Activated naive CD8-positive, alpha-beta T cell treated with anti-CD3 and anti-CD28 coated beads, Interleukin-2, amount 50 U/mL, for 16 hours (primary cell): ENCODE measurements at places on chromosomes 1 and 21.

DNA sequence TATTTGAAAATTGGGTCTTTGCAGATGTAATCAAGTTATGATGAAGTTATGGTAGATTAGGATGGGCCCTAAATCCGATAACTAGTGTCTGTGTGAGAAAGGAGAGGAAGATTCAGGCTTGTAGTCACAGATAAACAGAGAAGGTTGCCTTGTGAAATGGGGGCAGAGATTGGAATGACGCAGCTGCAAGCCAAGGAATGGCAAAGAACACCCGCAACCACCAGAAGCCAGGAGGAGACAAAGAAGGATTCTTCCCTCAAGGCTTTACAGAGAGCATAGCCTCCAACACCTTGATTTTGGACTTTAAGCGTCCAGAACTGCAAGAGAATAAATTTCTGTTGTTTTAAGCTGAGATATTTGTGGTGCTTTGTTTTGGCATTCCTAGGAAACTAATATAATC, 35.4 kb upstream of the COL24A1 start:
- DNase-seq: no peak

- DNase-seq: no peak
Measured at GRCh38 chr1:176444286-176444685, 18.7 kb upstream of the PAPPA2 start.

DNA sequence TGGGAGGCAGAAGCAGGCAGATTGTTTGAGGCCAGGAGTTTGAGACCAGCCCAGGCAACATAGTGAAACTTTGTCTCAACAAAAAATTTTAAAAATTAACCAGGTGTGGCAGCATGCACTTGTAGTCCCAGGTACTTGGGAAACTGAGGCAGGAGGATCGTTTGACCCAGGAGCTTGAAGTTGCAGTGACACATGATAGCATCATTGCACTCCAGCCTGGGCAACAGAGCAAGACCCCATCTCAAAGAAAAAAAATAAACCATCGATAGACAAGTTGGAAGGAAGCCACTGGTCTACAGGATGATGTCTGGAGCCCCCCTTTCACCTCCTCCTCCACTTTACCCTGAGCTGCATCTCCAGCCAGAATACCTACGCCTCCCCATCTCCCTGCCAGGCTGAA, 16.5 kb downstream of the S100A6 start:
- no peak for DNase-seq

DNA sequence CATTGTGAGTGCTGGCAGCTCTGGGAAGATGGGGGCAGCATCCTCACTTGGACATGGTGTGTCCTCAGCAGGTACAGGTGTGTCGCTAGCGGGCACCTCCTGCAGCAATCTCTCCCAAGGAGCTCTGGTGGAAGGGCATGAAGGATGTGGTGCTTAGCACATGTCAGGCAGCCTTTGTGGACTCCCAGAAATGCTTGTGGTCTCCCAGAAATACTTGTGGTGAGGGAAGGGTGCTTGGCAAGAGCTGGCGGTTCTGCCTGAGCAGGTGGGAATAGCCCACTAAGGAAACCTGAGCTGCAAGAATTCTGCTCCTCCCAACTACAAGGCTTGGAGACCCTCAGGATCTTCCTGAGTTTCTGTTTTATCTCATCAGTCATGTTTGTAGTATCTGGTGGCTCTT, 371.6 kb downstream of the PRDM2 start:
- no peak for DNase-seq

DNA sequence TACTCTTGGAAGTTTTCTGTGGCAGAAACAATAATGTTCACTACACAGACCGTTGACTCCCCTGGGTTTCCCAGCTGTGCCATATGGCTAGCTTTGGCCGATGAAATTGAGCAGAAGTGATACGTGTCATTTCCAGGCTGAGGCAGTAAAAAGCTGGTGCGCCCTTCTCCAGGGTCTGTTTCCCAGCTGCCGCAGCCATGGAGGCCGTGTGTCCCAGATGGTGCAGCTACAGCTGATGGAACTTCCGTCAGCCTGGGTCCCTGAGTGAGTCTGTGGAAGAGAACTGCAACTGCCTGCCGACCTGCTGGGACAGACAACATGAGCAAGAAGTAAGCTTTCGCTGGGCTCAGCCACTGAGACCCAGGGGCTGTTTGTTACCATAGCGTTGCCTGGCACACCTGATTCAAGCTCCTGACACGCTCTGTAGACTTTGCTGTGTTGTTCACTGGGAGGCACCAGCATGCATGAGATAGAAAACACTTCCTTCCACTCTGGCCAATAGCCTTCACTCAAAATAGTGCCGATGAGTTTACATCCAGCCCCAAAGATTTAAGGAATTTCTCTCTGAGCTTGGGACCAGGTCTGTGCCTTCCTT, 116.3 kb upstream of the SLC25A33 start:
- no peak for DNase-seq

DNA sequence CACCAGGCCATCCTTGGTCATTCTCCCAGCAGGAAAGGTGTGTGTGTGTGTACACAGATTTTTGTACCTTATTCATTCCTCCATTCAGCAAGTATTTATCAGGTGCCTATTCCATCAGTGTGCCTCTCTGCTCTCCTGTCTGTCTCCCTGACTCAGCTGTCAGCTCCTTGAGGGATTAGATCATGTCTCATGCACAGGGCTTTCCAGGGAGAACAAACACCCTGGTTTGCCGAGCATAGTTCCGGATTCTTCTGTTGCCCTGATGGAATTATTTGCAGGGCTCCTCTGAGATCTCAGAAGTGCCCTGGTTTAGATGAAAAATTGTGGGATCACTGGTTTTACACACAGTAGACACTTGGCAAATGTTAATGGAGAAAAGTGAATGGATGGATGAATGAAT, 8.1 kb upstream of the SDHB start:
- no peak for DNase-seq

DNA sequence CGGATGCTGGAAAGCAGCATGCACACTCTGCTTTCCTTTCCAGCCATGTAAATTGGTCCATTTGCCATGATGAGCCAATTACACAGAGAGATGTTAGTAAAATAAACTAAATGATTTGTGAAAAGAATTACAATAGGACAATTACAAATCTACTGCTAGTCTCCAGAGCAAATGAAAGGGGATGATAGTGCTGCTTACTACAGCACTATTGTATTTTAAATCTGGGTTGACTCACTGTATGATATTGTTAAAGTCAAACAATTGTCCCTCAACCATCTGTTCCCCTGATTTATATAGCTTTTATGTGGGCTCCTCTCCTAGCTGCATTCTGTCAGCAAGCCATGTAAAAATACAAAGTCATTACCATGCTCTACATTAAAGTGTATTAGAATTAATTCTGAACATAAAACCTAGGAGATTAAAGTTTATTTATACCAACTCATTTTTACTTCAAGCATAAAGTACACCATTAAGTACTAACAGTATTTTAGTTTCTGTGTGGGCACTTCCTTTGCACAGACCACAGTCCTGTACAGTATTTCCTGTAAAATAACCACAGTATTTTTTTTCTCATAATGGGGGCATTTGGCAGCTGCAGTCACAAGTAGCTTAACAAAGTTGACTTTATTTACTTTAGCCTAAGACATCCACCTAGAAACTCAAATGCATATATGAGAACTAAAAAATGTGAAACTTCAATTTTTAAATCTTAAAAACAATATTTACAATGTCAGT, 135.8 kb downstream of the VAV3 start:
- DNase-seq: no peak

DNA sequence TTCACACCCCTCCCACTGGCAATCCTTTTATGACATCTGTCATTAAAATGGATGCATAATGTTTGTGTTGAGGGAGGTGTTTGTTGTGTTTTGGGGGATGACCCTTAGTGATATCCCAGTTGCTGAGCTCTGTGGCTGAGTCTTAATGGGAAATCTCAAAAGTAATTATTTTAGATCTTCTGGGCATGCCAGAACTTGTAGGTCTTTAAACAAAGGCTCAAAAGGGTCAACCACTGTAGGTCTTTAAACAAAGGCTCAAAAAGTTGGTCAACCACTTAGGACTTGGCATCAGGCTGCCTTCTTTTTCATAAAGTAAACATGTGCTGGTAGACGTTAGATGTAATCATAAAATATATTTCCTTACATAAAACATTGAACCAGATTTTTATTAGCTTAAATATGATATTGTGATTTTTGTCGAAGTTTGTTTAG, 78.0 kb downstream of the CDC14A start:
- DNase-seq: no peak

DNA sequence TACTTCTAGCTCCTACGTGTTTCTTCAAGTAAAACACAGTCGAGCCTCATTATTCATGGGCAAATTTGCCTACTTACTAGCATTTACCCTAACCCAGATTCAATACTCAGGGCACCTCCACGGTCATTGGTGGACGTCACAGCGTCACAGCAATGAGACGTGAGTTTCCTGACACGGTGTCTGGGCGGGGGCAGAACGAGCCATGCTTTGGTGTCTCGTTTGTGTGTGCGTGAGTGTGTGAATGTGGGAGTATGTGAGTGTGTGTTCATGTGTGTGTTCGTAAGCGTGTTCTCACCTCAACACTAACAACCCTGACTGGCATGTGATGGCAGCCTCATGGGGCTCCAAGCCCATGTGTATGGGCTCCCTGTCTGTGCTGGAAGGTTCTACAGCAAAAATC, 17.5 kb upstream of the COL18A1 start:
- DNase-seq: no peak

GRCh38 chr1:177744906-177745305, 225.0 kb downstream of the SEC16B start:
- DNase-seq: no peak

DNA sequence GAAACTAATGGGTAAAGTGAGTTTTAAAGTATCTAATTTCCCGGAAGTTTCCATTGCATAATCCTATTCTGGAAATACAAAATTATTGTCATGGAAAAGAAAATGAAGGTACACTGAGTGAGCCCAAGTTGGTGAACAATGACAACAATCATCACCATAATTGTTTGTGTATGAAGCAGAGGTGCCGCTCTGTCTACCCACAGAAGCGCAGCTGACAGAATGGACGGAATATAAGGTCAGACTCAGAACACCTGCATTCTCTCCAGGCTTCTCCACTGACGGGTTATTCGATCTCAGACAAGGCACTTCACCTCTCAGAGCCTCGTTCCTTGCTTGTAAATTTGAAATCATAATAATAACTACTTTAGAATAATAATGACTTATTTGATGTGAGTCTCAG, 99.1 kb upstream of the NGF start:
- no peak for DNase-seq

DNA sequence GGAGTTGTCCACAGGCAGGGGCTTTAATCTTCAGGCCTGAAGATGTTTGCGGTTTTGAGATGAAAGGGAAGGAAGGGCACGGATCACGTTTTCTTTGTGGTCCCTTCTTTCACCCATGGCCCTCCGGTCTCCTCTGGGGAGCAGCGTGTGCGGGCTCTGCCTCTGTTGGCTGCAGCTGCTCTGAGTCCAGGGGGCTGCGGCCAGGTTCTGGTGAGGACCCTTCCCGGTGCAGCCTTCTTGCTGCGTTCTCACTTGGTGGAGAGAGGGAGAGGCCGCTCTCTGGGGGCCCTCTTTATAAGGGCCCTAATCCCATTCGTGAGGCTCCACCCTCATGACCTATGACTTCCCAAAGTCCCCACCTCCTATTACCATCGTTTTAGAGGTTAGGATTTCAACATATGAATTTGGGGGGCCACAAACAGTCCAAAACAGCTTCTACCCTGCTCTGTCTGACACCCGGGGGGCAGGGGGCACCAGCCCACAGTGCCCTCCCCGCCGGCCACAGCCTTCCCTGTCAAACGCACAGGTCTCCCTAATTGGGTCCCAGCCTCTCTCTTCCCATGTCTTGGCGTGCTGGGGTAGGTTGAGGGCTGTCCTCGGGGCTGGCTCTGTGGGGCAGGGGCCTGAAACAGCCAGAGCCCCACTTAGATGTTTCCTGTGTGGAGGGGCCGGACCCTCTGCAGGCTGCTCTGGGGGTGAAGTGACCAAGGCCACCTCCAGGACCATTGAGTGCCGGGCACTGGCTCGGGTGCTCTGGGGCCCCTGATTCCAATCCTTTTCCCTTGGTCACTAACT, 100.1 kb upstream of the C1orf174 start:
- DNase-seq: no peak
